ENCODE measurements at places on chromosomes 2 and 18.

- DNase-seq: no peak
These were observed 1.4 kb downstream of the UGT1A5 start for GRCh38 chr2:233714121-233714520.

GRCh38 chr18:43571078-43571689, 293.9 kb upstream of the SYT4 start:
- DNase-seq: no peak

DNA sequence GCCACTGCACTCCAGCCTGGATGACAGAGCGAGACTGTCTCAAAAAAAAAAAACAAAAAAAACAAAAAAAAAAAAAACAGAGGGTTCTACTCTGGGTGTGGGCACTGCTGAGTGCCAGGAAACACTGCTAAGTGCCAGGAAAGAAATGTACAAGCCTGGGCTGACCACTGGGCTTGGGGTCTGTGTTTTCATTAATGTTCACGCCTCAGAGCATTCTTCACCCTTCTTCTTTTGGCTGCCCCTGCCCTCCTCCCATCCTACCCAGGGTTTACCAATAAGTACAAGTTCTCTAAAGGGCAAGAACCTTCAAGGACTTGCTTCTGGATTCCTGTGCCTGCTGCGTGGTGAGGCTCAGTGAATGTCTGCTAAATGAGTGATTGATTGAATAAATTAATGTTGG, 49.3 kb upstream of the LRPPRC start:
- DNase-seq: no peak

DNA sequence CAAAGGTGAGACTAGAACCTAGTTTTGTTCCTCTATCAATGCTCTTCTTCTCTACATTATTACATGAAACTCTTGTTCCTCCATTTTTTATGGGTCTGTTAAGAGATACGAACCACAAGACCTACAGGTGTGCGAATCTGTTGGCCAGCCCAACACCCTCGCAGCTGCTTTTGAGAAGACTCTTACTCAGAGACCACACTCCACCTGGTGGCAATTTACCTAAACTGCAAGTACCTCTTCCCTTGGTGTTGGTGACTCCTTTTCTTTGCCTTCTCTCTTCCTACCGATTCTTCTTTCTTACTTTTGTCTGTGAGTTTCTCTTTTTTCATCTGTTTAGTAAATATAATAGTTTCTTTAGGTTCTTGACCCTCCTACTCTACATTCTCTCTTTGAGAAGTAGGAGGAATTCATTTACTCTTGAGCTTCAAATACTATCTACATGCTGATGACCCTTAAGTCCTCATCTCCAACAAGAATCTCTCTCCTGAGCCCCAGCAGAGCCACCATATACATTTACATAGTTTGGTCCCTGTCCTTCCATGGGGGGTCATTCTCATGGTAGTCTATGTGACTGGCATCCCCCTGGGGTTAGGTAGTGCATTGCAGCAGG, 81.8 kb upstream of the GAREM1 start:
- peak; percentile 56 for DNase-seq

GRCh38 chr2:105176429-105176828, 65.1 kb upstream of the GPR45 start:
- DNase-seq: peak; percentile 48

DNA sequence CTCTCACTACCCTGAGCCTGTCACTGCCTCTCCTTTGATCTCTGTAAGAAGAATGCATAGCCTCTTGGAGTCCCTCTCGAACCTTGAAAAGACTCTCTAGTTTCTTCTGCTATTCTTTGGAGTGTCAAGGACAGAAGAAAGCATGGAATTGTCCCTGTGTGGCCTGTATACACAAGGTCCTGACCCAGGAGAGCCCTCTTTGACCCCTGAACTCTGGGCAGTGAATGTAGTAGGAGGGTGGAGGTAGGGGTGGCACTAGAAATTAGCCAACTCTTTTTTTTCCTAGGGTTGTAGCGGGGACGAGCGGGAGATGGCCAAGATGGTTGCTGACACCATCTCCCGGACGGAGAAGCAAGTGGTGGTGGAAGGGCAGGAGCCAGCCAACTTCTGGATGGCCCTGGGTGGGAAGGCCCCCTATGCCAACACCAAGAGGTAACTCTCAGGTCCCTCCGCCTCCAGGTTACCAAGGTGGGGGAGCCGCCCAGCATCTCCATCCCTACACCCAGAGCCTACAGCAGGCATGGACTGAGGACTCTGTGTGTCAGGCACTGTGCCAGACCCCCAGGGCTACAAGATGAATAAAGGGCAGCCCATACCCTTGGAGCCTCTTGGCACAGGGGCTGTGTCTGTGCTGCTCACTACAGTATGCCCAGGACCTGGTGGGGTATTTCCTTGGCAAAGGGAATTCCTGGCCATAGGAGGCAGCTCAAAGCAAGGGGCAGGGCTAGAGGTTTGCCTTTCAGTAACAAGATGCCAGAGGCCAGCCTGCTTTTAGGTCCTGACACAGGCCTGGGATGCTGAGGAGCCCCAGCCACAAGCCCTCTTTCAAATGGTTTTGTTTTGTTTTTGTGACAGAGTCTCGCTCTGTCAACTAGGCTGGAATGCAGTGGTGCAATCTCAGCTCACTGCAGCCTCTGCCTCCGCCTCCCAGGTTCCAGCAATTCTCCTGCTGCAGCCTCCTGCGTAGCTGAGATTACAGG, 16.4 kb downstream of the VIL1 start:
- no peak for DNase-seq

GRCh38 chr2:101821059-101821805, 123.7 kb downstream of the MAP4K4 start:
- no peak for DNase-seq

DNA sequence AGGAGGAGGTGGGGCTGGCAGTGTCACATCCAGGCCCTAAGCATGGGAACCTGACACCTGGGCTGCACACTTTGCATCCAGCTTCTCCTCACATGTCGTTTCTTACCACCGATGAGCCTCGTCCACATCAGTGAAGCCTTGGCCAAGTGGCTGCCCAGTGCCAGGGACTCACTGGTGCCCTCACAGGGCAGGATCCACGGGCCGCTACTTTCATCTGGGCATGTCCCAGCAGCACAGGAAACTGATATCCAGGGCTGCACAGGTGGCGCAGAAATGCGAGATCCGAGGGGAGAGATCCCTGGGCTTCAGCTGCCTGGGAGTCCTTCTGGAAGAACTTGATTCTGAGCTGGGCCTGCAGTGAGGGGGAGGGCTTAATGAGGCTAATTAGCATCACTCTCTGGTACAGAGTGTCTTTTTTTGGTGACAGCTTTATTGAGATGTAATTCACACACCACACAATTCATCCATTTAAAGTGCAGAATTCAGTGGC, 291.6 kb upstream of the HDAC4 start:
- no peak for DNase-seq

DNA sequence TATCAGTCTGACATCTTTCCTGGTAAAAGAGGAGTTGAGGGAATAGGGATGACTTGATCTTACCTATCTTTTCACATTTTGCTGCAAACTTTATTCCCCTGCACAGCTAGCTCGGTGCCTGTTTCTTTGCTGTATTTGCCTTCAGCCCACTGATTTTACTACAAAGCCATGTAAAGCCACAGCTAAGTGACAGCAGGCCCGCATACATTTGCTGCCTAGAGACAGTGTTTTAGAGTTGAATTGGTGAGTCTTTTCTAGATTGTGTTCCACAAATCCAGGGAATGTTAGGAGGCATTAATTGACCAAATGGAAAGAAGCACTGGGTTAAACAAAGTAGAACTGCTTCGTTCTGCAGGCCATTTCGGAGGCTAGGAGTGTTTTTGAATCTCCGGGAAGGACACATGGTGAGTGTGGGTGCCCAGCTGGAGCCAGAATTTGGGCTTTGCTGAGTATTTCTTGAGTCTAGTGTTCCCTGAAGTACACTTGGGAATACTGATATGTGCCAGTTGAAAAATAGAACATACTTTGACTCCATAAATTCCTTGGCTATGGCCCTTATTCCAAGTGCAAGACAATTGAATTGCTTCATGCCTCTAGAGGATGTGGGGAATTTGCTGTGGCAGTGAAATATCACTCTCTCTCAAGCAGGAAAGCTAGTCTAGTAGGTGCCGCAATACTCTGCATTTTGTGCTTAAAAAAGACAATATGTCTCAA, 329.8 kb downstream of the PTPRM start:
- DNase-seq: no peak

DNA sequence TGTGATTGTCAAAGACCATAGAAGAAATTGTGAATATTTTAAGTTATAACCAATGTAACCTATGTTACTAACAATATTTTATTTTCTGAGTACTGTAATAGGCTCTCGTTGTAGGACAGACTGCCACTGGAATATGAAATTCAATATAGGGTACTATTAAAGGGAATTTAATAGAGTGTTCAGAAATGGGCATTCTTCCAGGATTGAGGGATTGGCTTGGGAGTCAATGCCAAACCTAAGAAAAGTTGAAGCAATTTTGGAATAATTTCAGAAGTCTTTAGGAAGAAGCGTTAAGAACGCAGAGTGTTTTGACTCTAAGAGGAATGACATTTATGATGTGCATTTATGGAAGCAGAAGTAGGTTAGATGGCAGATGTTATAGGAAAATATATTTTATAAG, 79.0 kb downstream of the ACVR2A start:
- DNase-seq: no peak

DNA sequence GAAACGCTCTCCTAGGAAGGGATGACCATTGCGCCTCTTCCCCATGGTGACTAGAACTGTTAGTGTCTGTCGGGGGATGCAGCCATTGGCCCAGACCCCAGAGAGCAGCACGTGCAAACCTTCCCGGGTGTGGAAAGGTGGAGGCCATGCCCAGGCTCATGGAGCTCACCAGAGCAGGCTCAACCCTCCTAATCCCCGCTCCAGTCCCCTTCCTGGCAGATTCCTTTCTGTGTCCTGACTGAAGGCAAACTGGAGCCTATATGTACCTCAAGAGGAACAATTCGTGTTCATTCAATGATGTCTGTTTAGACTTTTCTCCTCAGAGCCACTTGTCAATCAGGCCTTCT, 94.4 kb downstream of the RHOB start:
- no peak for DNase-seq

- DNase-seq: peak; percentile 52
These were observed 105.0 kb downstream of the NEDD4L start for GRCh38 chr18:58148954-58149471.

DNA sequence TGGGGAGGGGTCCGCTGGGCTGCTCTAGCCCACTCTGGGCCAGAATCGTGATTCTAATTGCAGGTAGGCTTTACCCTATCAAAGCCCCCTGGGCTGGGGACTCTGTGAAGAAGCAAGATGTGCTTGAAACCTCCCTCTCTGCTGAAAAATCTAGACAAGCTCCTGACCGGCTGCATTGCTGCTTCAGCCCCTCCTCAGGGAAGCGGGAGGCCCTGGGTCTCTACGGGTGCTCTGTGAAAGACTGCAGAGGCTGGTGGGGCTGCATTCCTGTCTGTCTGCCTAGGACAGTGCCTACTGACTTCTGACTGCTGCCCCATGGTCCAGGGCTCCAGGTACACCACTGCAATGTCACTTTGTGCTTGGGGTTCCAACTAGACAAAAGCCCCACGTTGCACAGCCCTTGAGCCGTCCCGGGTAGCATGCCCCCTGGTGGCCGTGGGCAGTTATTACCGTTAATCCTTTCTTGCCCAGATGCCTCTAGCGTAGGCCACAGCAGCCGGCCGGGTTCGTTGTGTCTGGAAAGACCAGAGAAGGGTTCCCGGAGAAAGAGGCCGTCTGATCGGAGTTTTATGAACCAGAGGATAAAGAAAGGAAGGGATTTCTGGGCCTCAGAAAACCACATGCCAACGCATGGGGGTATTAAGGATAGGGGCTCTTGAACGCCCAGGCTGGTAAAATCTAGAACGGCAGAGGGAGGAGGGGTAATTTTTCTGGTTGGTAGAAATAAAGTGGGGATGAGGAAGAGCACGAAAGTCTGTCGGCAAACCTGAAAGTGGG, 15.9 kb upstream of the C1QL2 start:
- DNase-seq: no peak

- no peak for DNase-seq
These were observed 16.7 kb upstream of the STAT1 start for GRCh38 chr2:191030521-191031154.

GRCh38 chr2:171762879-171763573, 75.8 kb downstream of the DYNC1I2 start:
- no peak for DNase-seq

DNA sequence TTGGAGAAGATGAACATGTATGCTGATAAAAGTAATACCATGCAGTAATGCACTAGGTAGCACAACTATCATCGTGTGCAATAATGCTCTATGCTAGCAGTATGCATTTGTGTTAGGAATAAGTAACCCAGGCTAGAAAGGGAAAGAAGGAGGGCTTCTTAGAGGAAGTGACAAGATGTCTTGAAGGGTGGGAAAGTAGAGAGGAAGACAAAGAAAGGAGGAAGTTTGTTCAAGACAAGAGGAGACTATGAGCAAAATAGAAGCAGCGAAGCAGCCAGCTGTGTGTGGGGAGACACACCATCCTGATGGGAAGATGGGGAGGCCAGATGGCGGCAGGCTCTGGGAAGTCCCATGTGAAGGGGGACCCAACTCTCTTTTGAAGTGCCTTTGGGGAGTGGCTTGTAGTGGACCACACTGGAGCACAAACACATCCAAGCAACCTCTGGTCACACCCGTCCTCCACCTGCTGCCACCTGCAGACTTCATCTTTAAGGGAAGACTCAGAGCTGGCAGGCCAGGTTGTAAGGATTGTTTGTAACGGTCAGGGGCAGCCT, 39.9 kb upstream of the INHBB start:
- no peak for DNase-seq

DNA sequence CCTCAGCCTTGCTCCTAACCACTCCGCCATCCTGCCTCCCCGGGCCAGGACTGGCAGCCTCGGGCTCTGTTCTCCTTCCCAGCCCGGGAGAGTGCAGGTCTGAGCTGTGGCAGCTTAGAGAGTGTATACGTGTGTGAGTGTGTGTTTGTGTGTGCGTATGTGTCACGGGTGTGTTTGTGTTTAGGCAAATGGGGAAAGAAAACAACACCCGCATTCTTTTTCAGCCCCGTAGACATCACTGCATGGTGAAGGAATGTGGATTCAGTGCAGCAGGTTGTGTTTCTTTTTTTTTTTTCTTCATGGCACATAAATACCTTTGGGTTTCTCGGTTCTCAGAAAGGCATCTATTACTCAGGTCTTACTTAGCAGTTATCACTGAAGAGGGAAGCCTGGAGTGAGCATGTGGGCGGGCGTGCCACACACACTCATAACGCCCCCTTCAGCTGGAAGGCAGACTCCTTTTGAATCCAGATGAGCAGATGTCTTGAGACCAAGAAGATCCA, 44.2 kb downstream of the GLI2 start:
- no peak for DNase-seq

GRCh38 chr18:9894454-9895068, 8.8 kb downstream of the TXNDC2 start:
- no peak for DNase-seq
